ENCODE measurements at places on chromosomes 1 and 21. TPM values are rescaled to one million over a fixed set of nuclear protein-coding genes. Genes with fewer than 3 reads are reported as not detected.

The SPRR3 gene
- not detected for total RNA-seq

The ABCG1 gene
- total RNA-seq = 7.2 TPM

The OR2T33 gene
- total RNA-seq = not detected

The GPR37L1 gene
- not detected for total RNA-seq

The PAQR7 gene
- 27.0 TPM for total RNA-seq

The MYBPH gene
- total RNA-seq = not detected

The FCRL1 gene
- total RNA-seq = not detected

The LCE1B gene
- total RNA-seq = not detected

The LRRC3 gene
- 7.3 TPM for total RNA-seq

The CEP104 gene
- total RNA-seq = 12.7 TPM

The NUDT4B gene
- 107 TPM for total RNA-seq

Measured in hepatocyte (in vitro differentiated cells).